Vagina (tissue), 2 donors: ENCODE measurements at places on chromosomes 2 and 18.

DNA sequence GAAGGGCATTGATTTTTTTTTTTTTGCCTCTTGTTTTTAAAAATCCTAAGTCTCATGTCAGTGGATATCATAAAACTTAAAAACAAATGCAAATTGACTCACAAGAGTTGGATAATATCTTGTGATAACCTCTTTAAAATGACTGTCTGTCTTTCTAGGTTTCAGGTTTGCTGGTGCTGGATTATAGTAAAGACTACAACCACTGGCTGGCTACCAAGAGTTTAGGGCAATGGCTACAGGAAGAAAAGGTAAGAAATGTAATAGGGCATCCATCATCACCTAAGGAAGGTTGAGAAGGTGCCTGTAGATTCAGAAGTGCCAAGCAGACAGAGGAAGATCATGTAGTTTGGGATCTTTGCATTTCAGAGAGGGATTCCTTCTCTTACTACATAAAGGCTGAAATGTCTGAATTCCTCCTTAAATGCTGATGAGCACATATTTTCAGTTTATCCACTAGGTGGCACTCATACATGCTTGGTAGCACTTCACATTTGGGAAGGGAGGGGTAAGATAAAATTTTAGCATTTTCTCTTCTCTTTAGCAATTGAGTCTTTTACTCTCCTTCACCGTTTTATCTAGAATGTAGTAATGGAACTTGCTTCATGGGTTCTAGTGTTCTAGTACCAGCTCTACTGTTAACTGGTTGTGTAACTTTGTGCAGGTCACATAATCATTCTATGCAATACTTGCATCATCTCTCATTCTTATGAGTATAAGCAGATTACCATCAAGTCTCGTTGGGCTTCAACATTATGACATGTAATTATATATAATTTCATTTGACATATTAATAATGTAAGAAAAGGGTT, 21.1 kb downstream of the CPS1 start:
- H3K4me3 ChIP-seq, result no peak overlapping the region
- H3K27me3 ChIP-seq, result no peaks in the 10 kb centered on the region
- H3K4me1 ChIP-seq, result no peaks in the 10 kb centered on the region
- H3K27ac ChIP-seq, result no peak overlapping the region
- no peaks in the 10 kb centered on the region for H3K36me3 ChIP-seq

GRCh38 chr2:236525411-236525997, 44.1 kb upstream of the ACKR3 start:
- H3K4me1 ChIP-seq, result no peaks in the 10 kb centered on the region
- no peak overlapping the region for H3K4me3 ChIP-seq
- no peaks in the 10 kb centered on the region for H3K27me3 ChIP-seq
- DNase-seq, result no peak
- no peaks in the 10 kb centered on the region for H3K36me3 ChIP-seq

GRCh38 chr18:77058290-77058835, 74.2 kb downstream of the MBP start:
- no peaks in the 10 kb centered on the region for H3K27me3 ChIP-seq
- no peak for DNase-seq
- peaks cover 49% of the 10 kb centered on the region for H3K4me1 ChIP-seq
- no peaks in the 10 kb centered on the region for H3K36me3 ChIP-seq
- H3K4me3 ChIP-seq, result no peak overlapping the region

GRCh38 chr2:10357193-10358169, 54.8 kb downstream of the HPCAL1 start:
- no peak overlapping the region for H3K4me3 ChIP-seq
- H3K4me1 ChIP-seq, result peaks cover 13% of the 10 kb centered on the region
- no peaks in the 10 kb centered on the region for H3K36me3 ChIP-seq
- H3K27ac ChIP-seq, result no peak overlapping the region

DNA sequence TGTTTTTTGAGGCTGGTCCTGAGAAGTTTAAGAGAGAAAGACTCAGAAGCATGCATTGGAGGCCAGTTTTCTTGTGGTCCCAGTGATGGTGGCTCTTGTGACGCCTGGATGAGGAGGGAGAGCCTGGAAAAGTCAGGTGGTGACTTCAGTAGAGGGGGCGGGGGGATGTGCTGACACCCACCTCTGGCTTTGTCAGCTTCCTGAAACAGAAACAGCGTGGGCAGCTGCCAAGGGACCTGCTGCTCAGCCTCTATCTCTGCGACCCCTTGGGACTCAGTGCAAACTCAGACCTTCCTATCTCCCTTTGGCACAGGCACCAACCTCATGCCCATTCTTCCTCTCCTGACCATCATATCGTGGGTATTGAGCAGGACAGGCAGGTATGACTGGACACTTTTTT, 6.4 kb downstream of the TGFBRAP1 start:
- DNase-seq, result no peak
- H3K27ac ChIP-seq, result no peak overlapping the region
- H3K27me3 ChIP-seq, result no peaks in the 10 kb centered on the region
- H3K36me3 ChIP-seq, result no peaks in the 10 kb centered on the region
- H3K4me3 ChIP-seq, result no peak overlapping the region
- peaks cover 27% of the 10 kb centered on the region for H3K4me1 ChIP-seq

- H3K27me3 ChIP-seq, result no peaks in the 10 kb centered on the region
- no peaks in the 10 kb centered on the region for H3K4me1 ChIP-seq
- H3K36me3 ChIP-seq, result no peaks in the 10 kb centered on the region
- DNase-seq, result no peak
- no peak overlapping the region for H3K27ac ChIP-seq
These were observed 136.6 kb upstream of the RMP24 start for GRCh38 chr18:35835833-35836232.

DNA sequence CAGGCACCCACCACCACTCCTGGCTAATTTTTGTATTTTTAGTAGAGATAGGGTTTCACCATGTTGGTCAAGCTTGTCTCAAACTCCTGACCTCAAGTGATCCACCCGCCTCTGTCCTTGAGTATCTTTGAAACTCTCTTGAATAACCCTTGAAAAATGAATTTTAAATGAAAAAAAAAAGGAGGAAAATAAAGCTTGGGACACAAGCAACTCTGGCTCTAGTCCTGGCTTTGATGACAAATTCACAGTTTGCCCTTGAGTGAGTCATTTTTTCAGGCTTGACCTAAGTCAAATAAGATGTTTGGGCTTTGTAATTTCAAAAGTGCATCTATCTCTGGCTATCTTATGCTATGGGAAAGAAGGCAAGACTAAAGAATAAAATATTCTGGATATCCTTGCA, 79.0 kb upstream of the TRIB2 start:
- H3K4me3 ChIP-seq, result no peak overlapping the region
- no peaks in the 10 kb centered on the region for H3K4me1 ChIP-seq
- no peak overlapping the region for H3K27ac ChIP-seq
- no peaks in the 10 kb centered on the region for H3K27me3 ChIP-seq

GRCh38 chr2:217609952-217610351, 392.8 kb downstream of the TNS1 start:
- H3K4me1 ChIP-seq, result peaks cover 4% of the 10 kb centered on the region
- H3K27ac ChIP-seq, result no peak overlapping the region
- H3K36me3 ChIP-seq, result no peaks in the 10 kb centered on the region
- H3K27me3 ChIP-seq, result no peaks in the 10 kb centered on the region

GRCh38 chr2:95382192-95382591, 20.3 kb upstream of the FAHD2A start:
- no peak for DNase-seq
- H3K27ac ChIP-seq, result no peak overlapping the region
- peaks cover 28% of the 10 kb centered on the region for H3K4me1 ChIP-seq
- no peaks in the 10 kb centered on the region for H3K27me3 ChIP-seq
- no peaks in the 10 kb centered on the region for H3K36me3 ChIP-seq

DNA sequence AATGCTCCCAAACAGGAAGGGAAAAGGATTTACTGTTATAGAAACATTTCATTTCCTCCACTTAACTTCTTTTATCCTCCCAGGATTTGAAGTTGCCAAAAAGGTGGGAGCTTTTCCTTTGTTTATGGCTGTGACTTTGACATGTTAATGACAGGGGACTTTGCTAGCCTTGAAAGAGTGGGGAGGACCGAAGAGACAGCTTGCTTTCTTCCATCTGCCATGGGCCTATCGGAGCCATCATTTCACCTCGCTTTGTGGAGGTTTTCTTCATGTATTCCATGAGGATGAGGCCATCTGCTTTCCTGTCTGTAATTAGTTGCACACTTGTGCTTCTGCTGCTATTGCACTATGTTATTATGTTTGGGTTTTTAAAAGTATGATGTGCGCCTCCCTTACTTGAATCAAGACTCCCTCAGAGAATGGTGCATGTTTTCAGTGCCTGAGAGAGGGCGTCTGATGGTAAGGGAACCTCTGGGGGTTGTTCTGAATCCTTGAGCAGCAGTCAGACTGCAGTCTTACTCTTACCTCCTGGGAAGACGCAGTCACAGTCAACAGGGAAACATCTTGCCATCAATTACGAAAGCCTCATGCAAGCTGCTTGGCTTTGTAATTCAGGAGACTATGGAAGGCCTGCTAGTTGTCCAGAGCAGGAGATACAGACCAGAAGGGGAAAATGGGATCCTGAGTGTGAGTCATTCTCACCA, 173.3 kb upstream of the MGAT5 start:
- DNase-seq, result no peak
- no peaks in the 10 kb centered on the region for H3K27me3 ChIP-seq

DNA sequence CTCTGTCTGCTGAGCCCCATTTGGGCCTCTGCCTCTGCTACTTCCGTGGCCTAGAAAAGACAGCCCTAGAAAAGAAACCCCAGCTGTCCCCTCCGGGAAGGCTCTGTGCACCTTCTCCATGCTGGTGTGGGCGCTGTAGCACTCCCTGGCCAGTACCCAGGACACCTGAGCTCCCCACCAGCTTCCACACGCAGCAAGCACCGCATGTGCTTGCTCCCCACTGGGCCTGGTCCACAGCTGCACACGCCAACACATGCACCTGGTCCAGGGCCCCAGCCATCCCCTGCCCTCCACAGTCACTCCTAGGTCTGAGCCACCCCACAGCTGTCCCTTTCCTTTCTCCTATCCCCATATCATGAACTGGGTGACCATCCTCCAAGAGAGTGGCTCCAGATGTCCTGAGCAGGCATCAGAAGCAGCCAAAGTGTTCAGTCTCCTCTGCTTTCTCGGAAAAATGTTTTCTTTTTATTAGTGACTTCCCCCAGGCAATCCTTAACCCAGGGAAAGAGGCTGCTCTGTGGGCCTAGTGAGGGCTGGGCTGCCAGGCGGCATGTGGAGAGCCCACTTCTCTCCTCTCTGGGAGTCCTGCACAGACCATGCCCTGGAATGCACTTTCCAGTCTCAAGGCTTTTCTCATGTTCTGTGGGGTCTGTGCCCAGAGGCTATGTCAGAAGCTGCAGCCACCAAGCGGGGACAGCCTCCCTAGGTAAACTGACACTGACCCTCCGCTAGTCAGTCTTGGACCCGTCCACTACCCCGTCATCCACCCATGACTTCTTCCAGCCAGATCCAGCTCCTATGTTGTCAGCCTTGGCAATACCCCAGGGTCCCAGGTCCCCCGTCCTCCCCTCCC, 133.7 kb downstream of the KLHL29 start:
- no peak overlapping the region for H3K27ac ChIP-seq
- no peak overlapping the region for H3K4me3 ChIP-seq
- no peaks in the 10 kb centered on the region for H3K27me3 ChIP-seq
- no peaks in the 10 kb centered on the region for H3K36me3 ChIP-seq
- DNase-seq, result no peak

DNA sequence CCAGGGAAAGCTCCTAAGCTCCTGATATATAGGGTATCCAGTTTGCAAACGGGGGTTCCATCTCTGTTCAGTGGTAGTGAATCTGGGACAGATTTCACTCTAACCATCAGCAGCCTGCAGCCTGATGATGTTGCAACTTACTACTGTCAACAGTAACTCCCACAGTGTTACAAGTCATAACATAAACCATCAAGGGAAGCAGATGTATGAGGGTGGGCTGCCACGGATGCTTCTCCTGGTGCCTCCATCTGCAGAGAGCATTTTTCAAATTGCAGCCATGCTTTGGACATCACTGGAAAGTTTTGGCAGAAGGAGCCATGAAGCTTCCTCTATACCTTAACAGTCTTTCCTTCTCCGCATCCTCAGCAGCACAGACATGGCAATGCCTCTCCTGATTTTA, 234.5 kb downstream of the ANKRD36B start:
- no peaks in the 10 kb centered on the region for H3K4me1 ChIP-seq
- H3K4me3 ChIP-seq, result no peak overlapping the region
- H3K36me3 ChIP-seq, result no peaks in the 10 kb centered on the region
- H3K27me3 ChIP-seq, result no peaks in the 10 kb centered on the region

DNA sequence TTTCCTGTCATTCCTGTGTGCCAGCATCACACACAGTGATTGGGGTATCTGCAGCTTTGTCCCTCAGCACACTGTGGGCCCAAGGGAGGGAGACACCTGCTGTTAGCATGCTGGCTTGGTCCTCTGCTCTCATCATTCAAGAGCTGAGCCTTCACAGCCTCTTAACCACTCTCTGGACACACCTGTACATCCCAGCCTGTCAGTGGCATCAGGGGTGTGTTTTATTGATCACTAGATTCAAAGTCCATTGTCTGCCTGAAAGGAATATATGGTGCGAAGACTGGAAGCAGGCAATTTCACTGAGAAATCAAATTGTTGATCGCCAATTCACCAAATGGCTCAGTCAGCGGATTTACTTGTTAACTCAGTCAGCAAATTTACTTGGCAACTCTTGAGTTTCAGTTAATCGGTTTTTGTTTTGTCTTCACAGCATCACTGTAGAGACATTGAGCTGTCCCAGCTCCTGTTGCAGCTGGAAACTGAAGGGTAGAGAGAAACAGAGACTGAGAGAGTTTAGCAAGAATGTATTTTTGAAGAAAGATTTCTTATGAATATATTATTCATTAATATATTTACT, 56.3 kb upstream of the TMEM200C start:
- H3K4me1 ChIP-seq, result no peaks in the 10 kb centered on the region
- H3K4me3 ChIP-seq, result no peak overlapping the region
- H3K36me3 ChIP-seq, result no peaks in the 10 kb centered on the region
- no peak overlapping the region for H3K27ac ChIP-seq

- no peaks in the 10 kb centered on the region for H3K36me3 ChIP-seq
- DNase-seq, result peak; percentile 62
- H3K4me3 ChIP-seq, result no peak overlapping the region
- H3K4me1 ChIP-seq, result no peaks in the 10 kb centered on the region
- H3K27me3 ChIP-seq, result no peaks in the 10 kb centered on the region
These were observed 52.7 kb upstream of the NCK2 start for GRCh38 chr2:105691947-105692390.

GRCh38 chr2:224444021-224444420, 42.1 kb upstream of the FAM124B start:
- H3K27me3 ChIP-seq, result no peaks in the 10 kb centered on the region
- H3K4me1 ChIP-seq, result peaks cover 7% of the 10 kb centered on the region
- H3K4me3 ChIP-seq, result no peak overlapping the region
- no peak overlapping the region for H3K27ac ChIP-seq

GRCh38 chr2:24365826-24366225, 5.5 kb upstream of the ITSN2 start:
- no peak overlapping the region for H3K27ac ChIP-seq
- peaks cover 14% of the 10 kb centered on the region for H3K4me1 ChIP-seq
- no peak for DNase-seq
- no peak overlapping the region for H3K4me3 ChIP-seq
- no peaks in the 10 kb centered on the region for H3K27me3 ChIP-seq
- no peaks in the 10 kb centered on the region for H3K36me3 ChIP-seq
